NCI-H187 treated with DMSO at 0.1 percent for 48 hours (cell line): ENCODE measurements at places on chromosomes 5 and 9.

- DNase-seq: no peak
Measured at GRCh38 chr9:34456746-34457145, 1.6 kb downstream of the FAM219A start.

GRCh38 chr5:76521240-76521758 is 101.9 kb downstream of the F2RL2 start:
- no peak for DNase-seq

GRCh38 chr9:113682297-113682771 is 193.8 kb upstream of the ZNF618 start:
- DNase-seq: no peak

GRCh38 chr9:115596021-115596745 is 478.2 kb upstream of the TNC start:
- DNase-seq: no peak

DNA sequence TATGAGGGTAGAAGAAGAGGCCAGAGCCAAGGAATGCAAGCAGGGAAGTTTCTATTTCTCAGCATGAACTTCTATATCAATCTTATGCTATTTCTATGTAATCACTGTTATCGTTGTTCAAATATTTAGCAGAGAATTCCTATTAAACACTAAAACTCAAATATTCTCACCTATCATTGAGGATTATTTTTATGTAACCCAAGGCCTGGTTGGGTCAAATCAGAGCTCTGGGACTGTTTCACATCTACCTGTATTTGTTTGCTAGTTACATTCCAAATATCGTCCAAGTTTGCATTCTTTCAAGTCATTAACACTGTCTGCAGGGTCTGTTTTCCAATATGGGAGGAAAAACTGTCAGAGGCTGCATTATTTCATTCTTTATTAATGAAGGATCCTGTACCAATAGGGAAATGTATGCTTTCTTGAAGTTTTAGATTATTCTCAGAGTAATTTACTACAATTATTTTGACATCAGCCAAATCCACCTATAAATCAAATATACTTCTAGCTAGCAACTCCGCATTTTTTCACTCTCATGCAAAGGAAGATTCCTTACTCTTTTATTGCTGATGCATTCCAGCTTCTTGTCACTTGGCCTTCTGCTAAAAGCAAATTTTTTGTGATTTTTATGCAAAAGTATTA is 52.2 kb downstream of the LURAP1L start:
- DNase-seq: no peak

GRCh38 chr9:89421595-89421994 is 76.3 kb downstream of the SEMA4D start:
- no peak for DNase-seq

DNA sequence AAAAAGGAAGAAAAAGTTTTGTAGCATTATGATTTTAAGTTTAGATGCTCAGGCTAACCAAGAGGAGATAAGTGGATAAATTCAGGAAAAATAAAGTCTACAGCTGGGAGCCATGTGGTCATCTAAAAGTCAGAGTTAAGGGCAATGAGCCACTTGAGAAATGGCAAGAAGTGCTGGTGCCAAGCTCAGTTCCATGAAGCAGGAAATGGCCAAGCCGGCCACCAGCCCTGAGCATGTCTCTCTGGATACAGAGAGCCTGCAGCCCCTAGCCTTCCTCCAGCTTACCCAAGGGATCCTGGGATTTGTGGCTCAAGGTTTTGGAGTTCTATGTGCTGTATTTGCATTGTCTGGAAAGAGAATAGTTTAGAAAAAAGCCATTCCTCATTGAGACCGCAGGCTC is 12.2 kb upstream of the S1PR3 start:
- no peak for DNase-seq

DNA sequence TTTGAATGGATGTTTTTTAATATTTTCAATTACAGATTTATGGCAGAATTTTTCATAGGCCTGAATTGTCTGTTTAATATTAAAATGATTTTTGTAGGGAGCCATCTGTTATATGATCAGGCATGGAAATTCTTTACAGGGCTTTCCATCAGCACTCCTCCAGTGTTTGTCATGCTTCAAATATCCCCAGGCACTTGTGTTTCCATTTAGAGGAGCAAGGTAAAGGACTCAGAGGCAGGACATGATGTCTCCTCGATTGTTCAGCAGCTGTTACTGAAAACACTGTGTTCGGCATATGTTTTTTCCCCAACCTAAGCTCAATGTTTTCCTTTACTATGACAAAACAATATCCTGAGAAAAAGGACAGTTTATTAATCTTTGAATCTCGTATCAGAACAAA is 172.3 kb upstream of the RFX3 start:
- peak; percentile 86 for DNase-seq

DNA sequence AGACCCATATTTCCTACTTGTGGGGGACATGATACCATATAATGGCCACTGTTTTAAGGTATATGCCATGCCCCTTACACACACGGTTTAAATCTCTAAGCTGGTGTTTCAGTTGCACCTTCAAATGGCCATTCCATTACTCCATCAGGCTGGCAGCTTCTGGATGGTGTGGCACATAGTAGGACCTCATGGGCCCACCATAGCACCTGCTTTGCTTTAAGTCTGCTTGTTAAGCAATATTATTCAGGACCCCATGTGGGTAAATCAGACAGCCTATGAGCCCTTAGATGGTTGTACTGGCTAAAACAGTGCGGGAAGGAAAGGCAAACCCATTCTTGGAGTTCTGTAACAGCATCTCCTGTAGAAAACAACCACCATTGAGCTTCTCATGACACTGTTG is 27.4 kb upstream of the PANK3 start:
- no peak for DNase-seq

DNA sequence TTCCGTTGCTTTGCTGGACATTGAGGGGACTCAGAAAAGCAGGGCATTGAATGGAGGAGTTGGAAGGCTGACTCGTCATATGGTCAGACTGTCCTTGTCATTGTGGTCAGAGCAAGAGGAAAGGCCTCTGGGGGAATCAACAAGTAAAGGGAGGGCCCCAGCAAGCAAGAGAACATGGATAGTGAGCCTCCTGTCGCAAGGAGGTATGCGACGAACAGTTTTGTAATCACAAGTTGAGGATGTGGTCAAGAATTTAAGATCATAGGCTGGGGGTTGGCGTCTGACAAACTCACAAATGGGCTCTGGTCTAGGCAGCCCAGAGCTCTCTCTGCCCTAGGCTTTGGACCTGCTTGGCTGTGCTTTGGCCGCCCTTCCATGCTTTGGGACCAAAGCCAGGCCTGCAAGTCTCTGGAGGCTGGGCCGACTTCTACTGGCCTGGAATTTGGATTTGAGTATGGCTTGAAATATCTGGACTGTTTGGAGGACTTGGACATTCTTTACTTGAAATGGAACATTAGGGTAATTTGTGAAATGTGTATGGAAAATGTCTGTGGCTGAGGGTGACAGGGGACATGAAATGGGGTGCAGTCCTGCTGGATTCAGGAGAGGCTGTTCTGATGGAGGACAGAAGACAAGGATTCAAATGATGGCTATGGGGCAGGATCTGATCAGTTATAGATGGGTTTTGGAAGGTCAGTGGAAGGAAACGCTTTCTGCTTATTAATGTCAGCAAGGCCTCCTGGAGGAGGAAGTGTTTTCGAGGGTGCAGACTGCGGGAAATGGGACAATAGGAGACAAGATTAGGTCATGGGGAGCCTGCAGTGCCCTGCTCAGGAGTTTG is 19.2 kb upstream of the NDST1 start:
- no peak for DNase-seq

DNA sequence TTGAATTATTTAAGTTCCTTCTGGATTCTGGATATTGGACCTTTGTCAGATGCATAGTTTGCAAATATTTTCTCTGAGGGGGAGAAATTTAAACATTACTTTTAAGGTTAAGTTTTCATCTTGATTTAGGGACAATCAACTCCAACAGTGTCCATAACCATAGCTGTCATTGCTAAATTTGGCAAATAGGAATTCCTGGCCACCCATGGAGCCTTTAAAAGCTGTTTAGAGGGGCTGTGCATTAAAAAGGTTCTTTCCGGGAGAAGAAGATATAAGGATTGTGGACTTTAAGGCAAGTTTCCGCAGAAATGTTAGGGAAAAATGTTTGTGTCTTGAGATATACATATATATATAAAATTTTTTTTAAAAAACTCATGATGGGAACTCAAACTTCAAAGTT is 339.7 kb downstream of the ADAMTS6 start:
- no peak for DNase-seq

DNA sequence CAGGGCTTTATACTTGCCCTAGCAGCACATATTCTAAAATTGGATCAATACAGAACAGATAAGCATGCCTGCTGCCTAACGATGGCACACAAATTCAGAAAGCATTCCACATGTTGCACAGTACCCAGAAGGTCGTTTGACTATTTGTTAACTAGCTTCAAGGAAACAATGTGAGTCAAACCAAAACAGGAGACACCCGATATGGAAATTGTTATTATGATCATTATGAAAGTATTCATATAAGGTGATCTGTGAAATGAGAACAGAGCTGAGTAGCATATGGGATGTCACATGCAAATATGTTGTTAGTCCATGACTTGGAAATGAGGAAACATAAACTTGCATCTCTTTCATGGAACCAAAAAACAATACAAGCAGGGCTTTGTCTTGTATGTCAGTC is 56.3 kb upstream of the BICD2 start:
- DNase-seq: no peak

DNA sequence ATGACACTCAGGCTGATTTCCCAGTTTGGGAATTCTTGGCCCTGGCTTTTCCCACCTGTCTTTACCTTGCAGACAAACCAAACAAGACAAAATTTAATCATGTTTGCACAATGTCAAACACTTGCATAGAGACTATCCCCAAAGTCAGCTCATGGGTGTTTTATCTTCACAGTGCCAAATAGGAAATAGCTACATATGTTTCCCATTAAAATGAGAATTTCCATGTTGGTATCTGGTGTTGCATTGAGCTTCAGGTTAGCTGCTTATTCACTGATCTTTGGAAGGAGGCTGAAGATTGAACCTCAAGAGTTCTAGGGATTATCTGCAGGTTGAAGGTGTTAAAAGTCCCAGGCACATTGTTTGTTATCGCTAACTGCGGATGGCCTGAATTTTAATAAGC is 19.5 kb downstream of the MAP1B start:
- DNase-seq: no peak

DNA sequence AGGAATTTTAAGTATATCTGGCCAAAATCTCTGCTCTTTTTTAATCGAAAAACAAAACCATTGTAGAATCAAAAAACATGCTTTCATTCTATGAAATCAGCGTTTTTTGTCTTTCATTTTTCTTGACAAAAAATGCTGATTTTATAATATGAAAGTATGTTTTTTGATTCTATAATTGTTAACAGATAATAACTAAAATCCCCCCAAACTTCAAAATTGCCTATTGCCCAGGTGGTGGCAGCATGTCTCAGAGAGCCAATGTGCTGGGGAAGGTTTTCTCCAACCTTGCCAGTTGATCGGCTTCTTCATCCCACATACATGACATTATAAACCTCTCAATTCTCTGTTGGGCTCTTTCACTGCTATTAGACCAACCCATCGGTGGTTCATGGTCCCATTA is 5.1 kb upstream of the SMIM15 start:
- DNase-seq: no peak

GRCh38 chr9:38274800-38275199 is 117.7 kb upstream of the ALDH1B1 start:
- DNase-seq: no peak

DNA sequence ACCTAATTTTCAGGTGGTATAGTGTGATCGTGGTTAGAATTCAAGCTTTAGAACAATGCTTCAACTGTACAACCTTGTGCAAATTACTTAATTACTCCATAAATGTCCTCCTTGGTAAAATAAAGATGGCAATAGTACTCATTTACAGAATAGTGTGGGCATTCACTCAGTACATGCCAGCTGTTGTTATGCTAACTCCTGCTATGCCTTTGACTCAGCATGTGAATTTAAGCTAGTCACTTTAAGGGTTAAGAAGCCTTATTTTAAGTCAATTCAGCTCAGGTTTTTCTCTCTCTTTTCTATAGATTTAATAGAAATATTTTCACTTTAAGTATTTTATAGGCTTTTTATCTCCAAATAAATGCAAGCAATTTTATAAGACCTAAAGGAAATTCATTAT is 335.6 kb upstream of the ITGA1 start:
- DNase-seq: no peak

DNA sequence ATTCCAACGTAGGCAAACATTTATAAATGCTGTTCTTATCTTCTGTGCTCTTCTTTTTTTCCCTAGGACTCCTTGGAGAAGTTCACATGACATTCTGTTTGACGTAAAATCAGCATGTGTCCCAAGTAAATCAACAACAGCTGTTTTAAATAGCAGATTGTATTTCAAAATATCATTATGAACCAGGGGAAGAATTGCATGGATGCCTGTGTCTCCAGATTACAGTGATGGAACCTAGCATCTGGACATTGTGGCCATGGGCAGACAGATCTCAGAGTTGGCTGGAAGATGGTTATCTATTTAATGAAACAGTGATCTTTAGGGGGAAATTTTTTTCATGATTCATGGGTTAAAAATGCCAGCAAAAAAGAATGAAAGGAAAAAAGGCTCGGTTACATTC is 222.0 kb downstream of the MAN2A1 start:
- no peak for DNase-seq

DNA sequence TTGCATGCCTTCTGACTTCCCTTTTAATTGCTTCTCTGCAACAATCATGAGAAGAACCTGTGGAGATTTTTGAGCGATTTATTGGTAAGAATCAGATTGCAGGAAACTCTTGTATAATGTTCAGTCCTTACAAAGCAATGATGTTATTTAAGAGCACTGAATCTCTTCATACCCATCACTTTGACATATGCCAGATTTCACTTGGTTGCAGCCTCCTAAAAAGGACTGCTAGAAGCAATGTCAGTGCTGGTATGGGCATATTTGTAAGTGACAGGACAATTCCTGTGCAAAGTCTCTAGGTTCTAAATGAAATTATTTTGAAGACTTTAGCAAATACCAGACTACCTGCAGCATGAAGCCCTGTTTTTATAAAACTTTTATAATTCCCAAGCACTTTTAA is 2272.7 kb upstream of the WWC1 start:
- DNase-seq: no peak

GRCh38 chr9:94933511-94933828 is 207.0 kb downstream of the AOPEP start:
- DNase-seq: no peak

DNA sequence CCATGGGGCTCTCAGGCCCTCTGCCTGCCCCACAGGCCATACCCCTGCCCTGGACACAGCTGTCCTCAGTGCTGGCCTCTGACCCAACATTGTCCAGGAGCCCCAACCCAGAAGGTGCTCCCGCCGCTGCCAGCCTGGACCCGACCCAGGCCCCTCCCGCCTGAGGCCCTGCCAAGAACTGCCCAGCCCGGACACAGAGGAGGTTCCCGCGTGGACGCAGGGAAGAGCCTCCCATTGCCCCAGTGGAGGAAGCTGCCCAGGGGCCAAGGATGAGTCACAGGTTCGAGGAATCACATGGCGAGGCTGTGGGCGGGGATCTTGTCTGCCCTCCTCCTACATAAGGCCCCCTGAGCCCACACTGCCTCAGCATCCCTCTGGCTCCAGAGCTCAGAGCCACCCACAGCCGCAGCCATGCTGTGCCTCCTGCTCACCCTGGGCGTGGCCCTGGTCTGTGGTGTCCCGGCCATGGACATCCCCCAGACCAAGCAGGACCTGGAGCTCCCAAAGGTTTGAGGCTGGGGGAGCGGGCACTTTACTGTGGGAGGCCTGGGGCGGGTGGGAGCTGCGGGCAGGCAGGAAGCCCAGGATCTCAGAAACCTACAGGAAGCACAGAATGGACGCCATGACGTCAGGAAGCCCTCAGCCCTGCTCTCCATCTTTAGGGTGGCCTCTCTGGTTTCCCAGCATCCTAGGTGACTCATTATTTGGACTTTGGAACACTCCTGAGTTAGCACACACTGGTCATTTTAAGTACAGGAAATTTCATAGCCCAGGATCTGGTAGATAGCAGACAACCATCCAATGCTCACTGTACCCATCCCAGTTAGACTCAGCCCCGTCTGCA is at the start of gene PAEP:
PAEP (plus strand) TSS at position 366 of the 844 bp plus-strand sequence.
- DNase-seq: no peak
